ENCODE measurements at places on chromosomes 16 and 17.

- no peak for DNase-seq
Observed at GRCh38 chr16:49704586-49705155, 151.2 kb downstream of the ZNF423 start.

GRCh38 chr17:42659079-42659931, at the start of gene TUBG2:
TSS of gene TUBG2 (plus strand) at chr17:42659284. CDS start at chr17:42659504, 220 bp downstream.
- peak; percentile 92 for DNase-seq

DNA sequence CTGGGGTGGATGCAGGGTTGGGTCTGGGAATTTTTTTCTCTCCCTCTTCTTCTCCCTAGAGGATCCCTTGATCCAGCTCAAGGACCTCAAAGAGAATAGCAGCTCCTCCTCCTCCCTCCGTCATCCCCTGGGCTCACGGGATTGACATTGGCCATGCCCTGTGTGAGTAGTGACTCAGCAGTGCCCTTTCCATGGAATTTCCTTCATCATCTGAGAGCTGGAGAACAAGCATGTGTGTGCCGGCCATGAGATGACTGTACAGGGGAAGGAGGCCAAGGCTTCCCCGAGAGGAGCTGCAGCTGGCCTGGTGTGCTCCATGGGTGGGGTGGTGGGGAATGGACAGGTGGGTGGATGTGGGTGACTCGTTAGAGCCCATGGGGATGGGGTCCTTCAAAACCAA, 8.9 kb upstream of the WSCD1 start:
- no peak for DNase-seq

- no peak for DNase-seq
Observed at GRCh38 chr17:50168319-50168718, 2.5 kb downstream of the SGCA start.

DNA sequence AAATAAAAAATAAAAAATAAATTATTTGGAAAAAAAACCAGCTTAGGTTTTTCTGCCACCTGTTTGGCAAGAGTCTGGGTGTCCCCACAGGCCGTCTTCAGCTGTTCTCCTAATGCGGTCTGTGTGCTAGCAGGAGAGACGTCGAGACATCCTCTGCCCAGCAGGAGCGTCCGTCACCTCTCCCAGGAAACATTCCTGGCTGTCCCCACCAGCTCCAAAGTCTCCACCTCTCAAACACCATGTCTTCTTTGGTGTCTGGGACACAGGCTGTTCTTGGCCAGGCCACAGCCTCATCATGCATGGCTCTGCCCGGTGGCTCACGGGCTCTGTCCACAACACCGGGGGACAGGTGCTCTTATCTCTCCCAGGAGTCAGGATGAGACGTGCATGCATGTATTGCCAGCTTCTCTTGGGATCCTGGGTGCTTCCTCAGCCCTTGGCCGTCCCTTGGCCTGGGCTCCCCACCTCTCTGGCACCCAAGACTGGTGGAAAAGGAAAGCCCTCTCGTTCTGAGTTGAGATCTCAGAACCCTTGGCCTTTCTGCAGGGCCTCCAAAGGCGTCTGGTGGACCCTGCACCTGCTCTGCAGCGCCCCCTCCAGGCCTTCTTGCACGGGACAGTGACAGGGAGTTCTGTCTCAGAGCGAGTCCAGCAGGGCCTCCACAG, 84.9 kb upstream of the CBX4 start:
- no peak for DNase-seq

GRCh38 chr17:50883850-50884438, 17.8 kb upstream of the TOB1 start:
- DNase-seq: no peak

- no peak for DNase-seq
Observed at GRCh38 chr17:82895087-82895486, 55.3 kb upstream of the ZNF750 start.

- DNase-seq: no peak
Observed at GRCh38 chr16:27762441-27762840, 212.5 kb downstream of the KATNIP start.

Data from NCI-H1048 (cell line).